Progenitor cell of endocrine pancreas (in vitro differentiated cells): ENCODE measurements at places on chromosomes 3 and 15. TPM values are rescaled to one million over a fixed set of nuclear protein-coding genes. Genes with fewer than 3 reads are reported as not detected.
A peak's percentile ranks its signal among the peaks of the same experiment; 100 is the strongest.

- DNase-seq, result no peak
Measured at GRCh38 chr3:172167892-172168648, 128.7 kb downstream of the FNDC3B start.

DNA sequence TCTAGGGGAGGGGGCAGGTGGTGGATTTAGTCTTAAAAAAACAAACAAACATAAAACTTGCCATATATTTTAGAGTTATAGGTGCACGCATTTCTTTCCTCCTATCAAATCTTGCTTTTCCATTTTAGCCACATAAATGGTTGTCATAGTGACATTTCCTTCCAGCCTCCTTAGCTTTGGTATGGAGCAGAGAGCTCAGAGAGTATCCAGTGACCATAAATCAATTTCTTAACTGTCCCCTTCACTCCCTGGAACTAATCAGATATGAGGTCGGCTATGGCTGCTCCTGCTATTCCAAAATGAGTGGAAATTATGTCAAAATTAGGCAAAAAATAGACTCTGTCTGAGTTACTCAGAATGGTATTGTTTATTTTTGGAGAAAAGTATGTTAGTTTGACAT lies 164.5 kb downstream of the EBLN2 start:
- DNase-seq, result no peak

GRCh38 chr15:74642734-74643664 lies 27.4 kb downstream of the CLK3 start:
- no peak for DNase-seq

GRCh38 chr3:127748754-127749327 lies 73.5 kb downstream of the MGLL start:
- no peak for DNase-seq

DNA sequence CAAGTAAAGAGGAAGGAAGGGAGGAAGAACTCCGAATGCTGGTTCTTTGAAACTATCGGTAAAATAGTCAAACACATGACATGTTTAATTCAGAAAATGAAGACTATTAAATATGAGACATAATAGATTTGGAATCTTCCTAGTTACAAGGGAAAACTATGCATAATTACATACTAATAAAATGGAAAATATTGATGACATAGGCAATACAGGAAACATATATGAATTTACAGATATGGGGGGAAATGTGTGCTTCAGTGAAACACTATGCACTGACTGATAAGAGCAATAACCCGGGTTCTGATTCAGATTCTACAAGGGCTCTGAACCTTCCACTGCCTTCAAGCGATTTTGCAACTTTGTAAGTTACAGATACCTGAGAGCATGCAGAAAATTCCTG lies 185.9 kb downstream of the PDE8A start:
- no peak for DNase-seq

DNA sequence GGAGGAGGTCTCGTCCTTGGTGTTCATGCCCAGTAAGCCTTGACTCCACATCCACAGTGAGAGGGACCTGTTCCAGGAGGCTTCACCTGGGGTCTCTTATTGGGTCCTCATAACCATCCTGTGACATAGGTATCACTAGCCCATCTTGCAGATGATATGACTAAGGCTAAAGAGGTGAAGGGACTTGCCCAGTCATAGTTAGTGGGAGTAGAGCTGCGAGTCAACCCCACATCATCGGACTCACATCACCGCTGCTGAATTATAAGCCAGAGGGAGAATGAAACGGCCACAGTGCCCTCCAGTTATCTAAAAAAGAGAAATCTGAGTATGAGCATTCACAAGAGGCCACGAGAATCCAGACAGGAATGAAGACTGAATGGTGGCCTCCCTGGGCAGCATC lies 66.0 kb downstream of the MESD start:
- no peak for DNase-seq

- DNase-seq, result no peak
Measured at GRCh38 chr3:35638251-35638979, 910 bp upstream of the ARPP21 start.

- no peak for DNase-seq
Measured at GRCh38 chr3:150367757-150368156, 40.3 kb upstream of the TSC22D2 start.

GRCh38 chr15:40918146-40918798 lies 10.9 kb upstream of the DLL4 start:
- no peak for DNase-seq

DNA sequence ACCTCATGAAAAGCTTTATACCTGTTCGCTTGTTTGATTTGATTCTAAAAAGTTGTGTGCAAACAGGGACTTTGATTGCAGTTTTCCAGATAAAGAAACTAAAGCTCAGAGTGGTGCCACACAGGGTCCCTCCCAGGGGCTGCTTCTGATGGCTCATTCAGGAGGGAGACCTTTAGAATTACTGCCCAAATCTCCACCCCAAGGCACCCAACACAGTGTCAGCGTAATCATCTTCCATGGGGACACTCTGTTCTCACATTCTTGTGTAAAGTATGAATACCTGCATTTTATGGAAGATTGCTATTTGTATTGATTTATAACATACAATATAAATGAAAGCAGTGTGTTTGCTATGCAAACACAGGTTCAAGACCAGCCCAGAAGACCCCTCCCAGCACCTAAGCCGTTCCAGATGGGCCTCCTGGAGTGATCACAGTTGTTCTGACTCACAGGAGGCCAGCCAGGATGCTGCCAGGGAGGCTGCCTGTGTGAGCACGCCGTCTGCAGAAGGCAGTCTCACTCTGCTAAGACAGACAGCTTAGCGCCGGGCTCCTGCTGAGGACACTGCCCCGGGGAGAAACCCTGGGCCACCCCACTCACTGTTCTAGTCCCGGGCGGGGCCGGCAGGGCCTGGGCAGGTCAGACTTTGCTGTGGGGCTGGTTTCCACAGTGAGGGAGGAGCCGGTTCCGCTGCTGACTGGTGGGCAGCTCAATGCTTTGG lies 185.6 kb downstream of the FAM43A start:
- DNase-seq, result peak; percentile 29

GRCh38 chr3:113981803-113982202 lies 34.0 kb downstream of the ZDHHC23 start:
- DNase-seq, result no peak

DNA sequence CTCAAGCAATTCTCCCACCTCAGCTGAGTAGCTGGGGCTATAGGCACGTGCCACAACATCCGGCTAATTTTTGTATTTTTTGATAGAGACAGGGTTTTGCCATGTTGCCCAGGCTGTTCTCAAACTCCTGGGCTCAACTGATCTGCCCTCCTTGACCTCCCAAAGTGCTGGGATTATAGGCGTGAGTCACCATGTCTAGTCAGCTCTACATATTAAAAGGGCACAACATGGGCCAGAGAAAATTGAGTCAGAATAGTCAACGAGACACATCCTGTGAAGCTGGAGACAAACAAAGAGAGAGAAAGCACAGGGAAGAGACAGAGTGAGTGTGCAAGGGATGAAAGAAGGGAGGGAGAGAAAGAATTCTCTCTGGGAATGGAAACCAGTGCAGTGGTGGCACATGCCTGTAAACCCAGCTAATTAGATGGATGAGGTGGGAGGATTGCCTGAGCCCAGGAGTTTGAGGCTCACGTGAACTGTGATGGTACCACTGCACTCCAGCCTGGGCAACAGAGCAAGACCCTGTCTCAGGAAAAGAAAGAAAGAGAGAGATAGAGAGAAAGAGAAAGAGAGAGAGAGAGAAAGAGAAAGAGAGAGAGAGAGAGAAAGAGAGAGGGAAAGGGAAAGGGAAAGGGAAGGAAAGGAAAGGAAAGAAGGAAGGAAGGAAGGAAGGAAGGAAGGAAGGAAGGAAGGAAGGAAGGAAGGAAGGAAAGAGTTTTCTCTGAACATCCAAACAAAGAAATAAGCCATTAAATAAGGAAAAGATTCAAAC lies 107.2 kb upstream of the SLC25A36 start:
- no peak for DNase-seq

- no peak for DNase-seq
Measured at GRCh38 chr3:21779909-21780308, 28.9 kb upstream of the ZNF385D start.

- no peak for DNase-seq
Measured at GRCh38 chr3:22986958-22987357, 216.2 kb upstream of the UBE2E2 start.

DNA sequence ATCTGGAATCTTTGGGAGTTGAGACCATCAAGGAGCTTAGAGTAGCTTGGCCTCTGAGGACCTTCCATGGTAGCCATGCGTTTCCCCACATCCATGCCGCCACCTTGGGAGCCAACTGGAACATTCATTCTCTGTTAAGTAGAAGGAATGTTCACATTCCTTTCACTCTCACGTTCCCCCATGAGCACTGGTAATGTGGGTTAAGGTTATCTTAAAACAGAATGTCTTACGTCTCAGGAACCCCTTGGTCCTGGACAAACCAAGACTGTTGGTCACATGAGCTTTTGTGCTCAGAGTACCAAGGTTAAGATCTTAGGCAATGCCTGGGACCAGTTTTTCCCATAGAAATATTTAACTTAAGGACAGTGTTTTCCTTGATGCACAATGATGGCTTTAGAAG lies 211.7 kb upstream of the UBE2E1 start:
- no peak for DNase-seq

DNA sequence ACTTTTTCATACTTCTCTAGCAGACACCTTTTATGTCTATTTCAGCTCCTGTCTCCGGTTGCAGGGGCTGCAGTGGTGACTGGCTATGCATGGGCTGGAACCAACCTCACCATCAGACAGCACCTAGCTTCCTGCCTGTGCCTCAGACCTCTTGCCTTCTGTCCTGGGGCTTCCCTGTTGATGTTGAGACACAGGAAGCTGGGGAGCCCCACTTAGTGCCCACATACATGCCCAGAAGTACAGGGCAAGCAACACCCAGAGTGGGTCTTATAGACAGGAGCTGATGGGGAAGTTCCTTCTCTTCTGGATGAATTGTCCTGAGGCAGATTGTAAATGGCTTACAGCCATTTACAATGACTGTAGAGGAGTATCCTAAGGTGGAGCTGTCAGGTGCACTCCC lies 65.3 kb upstream of the SIAH2 start:
- no peak for DNase-seq

- no peak for DNase-seq
Measured at GRCh38 chr15:93141371-93141794, 52.4 kb upstream of the RGMA start.

DNA sequence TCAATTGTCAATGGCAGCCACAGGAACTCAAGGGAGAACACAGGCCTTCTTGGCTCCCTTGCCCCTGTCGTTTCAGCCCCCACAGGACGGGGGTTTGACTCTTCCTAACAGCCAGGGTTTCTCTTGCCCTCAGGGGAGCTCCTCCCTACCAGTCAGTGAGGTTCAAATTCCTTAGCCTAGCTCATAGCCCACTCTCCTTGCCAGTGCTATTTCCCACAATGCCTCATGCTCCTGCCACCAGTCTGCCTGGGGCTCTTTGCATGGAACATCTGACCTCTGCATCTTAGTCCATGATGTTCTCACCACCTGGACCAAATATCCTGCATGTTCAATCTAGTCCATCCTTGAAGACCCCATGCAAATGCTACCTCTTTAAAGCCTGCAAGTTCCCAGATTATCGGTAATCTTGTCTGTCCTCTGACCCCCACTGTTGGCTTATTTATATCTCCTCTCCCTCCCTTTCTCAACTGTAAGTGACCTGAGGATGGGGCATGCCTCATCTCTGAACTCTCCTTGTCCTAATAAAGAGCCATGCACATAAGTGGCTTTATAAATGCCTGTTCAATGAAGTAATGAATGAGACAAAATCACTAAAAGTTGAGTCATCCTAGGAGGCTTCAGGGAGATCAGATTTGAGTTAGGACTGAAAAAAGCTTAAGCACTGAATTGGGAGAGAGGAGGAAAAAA lies 78.0 kb downstream of the MYO1E start:
- DNase-seq, result no peak

- no peak for DNase-seq
Measured at GRCh38 chr15:36858423-36858822, 241.9 kb downstream of the MEIS2 start.

- DNase-seq, result no peak
Measured at GRCh38 chr3:42080453-42080872, 10.7 kb upstream of the TRAK1 start.

GRCh38 chr3:50297896-50298725 lies 1.1 kb downstream of the HYAL3 start:
- no peak for DNase-seq

- no peak for DNase-seq
Measured at GRCh38 chr3:143330296-143330868, 210.8 kb downstream of the CHST2 start.

DNA sequence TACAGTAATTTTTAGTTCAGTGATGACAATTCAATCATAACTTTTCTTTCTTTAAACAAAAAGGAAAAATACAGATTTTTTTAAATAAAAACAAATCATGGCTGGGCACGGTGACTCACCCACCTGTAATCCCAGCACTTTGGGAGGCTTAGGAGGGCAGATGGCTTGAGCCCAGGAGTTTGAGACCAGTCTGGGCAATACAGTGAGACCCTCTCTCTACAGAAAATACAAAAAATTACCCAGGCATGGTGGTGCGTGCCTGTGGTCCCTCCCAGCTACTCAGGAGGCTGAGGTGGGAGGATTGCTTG lies 25.6 kb upstream of the ATG7 start:
- no peak for DNase-seq

DNA sequence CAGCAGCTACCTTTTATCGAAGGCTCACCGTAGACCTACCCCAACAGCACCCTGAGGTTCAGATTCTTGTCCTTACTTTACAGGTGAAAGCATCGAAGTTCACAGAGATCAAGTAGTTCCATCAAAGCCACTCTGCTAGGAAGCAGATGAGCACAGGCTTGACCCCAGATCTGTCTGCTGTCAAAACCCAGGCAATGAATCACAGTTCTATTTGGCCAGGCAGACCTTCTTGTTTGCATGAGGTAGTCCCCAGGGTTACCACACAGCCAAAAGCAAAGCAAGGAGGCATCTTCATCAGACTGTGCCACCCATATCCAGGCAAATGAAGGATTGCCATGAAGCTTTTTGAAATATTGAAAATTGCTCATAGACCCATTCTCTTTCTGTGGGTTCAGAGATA lies 33.0 kb downstream of the HES1 start:
- no peak for DNase-seq

MEX3B gene
- 21.9 and 22.4 TPM in 2 replicates for total RNA-seq

LRRIQ4 gene
- total RNA-seq, result 0.31 and 0.42 TPM in 2 replicates

CHCHD6 gene
- 30.2 and 32.8 TPM in 2 replicates for total RNA-seq

IQGAP1 gene
- total RNA-seq, result 141 and 142 TPM in 2 replicates

MEF2A gene
- total RNA-seq, result 36.2 TPM in 2 replicates

GATM gene
- total RNA-seq, result 64.1 and 75.5 TPM in 2 replicates

WWTR1 gene
- 15.0 and 18.1 TPM in 2 replicates for total RNA-seq

KLHL40 gene
- total RNA-seq, result not detected in 2 replicates

WDR49 gene
- 0.43 and 0.91 TPM in 2 replicates for total RNA-seq

PGBD4 gene
- 1.7 and 1.8 TPM in 2 replicates for total RNA-seq

GOLGA8M gene
- total RNA-seq, result 0.18 TPM in 1 of 2 replicates, not detected in the other

POLQ gene
- 9.6 and 9.9 TPM in 2 replicates for total RNA-seq

MUC13 gene
- 0.42 TPM in 1 of 2 replicates, not detected in the other for total RNA-seq

P3H2 gene
- 5.2 and 5.3 TPM in 2 replicates for total RNA-seq

FGF12 gene
- total RNA-seq, result 5.0 and 6.1 TPM in 2 replicates
